Gastrocnemius medialis (tissue), 4 donors: ENCODE measurements at places on chromosomes 11 and 22. TPM values are rescaled to one million over a fixed set of nuclear protein-coding genes. Genes with fewer than 3 reads are reported as not detected.

- H3K4me1 ChIP-seq = no peaks in the 10 kb centered on the region
- H3K36me3 ChIP-seq = no peaks in the 10 kb centered on the region
- H3K27me3 ChIP-seq = no peaks in the 10 kb centered on the region
- DNase-seq = no peak
- H3K27ac ChIP-seq = no peak overlapping the region
Observed at GRCh38 chr11:43532041-43532440, 148.5 kb upstream of the HSD17B12 start.

Gene ASPHD2
- total RNA-seq = 0.07 TPM

GRCh38 chr11:63537293-63538101, 889 bp downstream of the PLAAT4 start:
- H3K36me3 ChIP-seq = no peaks in the 10 kb centered on the region
- H3K27me3 ChIP-seq = no peaks in the 10 kb centered on the region
- peak overlapping the region; percentile 54 for H3K4me3 ChIP-seq
- H3K4me1 ChIP-seq = peaks cover 26% of the 10 kb centered on the region

- DNase-seq = no peak
- H3K4me1 ChIP-seq = no peaks in the 10 kb centered on the region
- H3K27me3 ChIP-seq = no peaks in the 10 kb centered on the region
- H3K36me3 ChIP-seq = no peaks in the 10 kb centered on the region
- no peak overlapping the region for H3K27ac ChIP-seq
- H3K4me3 ChIP-seq = no peak overlapping the region
Observed at GRCh38 chr11:1783725-1784529, 20.2 kb upstream of the CTSD start.

Gene OR5A1
- total RNA-seq = not detected

DNA sequence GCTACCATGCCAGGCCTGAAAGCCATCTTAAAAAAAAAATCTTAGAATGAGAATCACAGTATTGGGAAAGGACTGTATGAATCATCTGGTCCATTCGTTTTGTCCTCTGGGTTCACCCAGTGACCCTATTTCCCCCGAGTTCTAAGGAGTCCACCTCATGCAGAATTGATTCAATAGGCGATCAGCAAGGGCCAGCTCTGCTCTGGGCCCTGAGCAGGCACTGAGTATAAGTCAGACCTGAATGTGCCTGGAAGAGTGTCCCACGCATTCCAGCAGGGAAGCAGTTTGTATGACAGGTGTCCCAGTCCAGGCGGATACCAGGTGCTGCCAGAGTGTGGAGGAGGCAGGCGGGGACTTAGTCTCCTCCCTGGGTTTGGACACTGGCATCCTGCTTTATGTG, 883 bp upstream of the HMOX1 start:
- peaks cover 53% of the 10 kb centered on the region for H3K4me1 ChIP-seq
- no peaks in the 10 kb centered on the region for H3K36me3 ChIP-seq
- peak; percentile 28 for DNase-seq
- H3K27ac ChIP-seq = peak overlapping the region; percentile 91
- no peaks in the 10 kb centered on the region for H3K27me3 ChIP-seq

- H3K27ac ChIP-seq = peak overlapping the region; percentile 71
- H3K4me3 ChIP-seq = no peak overlapping the region
- DNase-seq = no peak
- no peaks in the 10 kb centered on the region for H3K36me3 ChIP-seq
- peaks cover 31% of the 10 kb centered on the region for H3K4me1 ChIP-seq
- no peaks in the 10 kb centered on the region for H3K27me3 ChIP-seq
Observed at GRCh38 chr11:26846227-26846626, 124.4 kb upstream of the SLC5A12 start.

- H3K4me1 ChIP-seq = no peaks in the 10 kb centered on the region
- H3K27ac ChIP-seq = no peak overlapping the region
- DNase-seq = no peak
- H3K36me3 ChIP-seq = no peaks in the 10 kb centered on the region
- H3K4me3 ChIP-seq = no peak overlapping the region
- H3K27me3 ChIP-seq = no peaks in the 10 kb centered on the region
Observed at GRCh38 chr11:56911312-56911711, 77.4 kb upstream of the OR5AK2 start.

GRCh38 chr11:75170516-75171201, 19.8 kb downstream of the SLCO2B1 start:
- no peak for DNase-seq
- no peaks in the 10 kb centered on the region for H3K27me3 ChIP-seq
- H3K4me1 ChIP-seq = no peaks in the 10 kb centered on the region
- no peak overlapping the region for H3K27ac ChIP-seq

Gene RNF26
- 4.5 TPM for total RNA-seq

DNA sequence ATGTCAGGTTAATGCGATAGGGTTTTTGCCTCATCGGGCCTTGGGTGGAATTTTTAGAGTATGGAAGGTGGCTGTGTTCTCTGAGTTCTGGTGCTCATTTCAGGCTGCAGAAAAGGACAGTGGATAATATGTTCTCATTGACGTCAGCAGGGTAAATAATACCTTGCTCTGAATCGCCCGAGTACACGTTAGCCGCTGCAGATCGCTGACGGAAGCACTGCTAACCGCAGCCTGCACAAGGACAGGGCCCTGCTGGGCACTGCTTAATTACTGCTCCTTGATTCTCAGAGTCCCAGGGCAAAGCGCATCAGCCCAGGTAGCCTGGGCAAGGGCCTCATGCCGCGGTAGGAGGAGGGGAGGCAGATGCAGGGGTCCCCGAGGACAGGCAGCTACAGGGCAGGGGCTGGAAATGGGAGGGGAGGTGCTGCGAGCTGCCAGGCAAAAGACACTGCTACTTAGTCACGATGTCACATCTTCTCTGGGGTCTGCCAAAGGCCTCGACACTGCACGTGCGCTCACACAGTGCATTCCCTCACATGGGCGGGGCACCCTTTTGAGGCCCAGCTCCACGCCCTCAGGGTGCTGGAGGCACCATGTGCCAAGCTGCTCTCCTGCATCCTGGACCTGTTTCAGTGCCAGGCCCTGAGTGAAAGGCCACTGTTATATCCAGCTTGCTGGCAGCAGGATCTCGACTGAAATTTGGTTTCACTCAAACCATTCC, 35.2 kb downstream of the PPP2R1B start:
- H3K27ac ChIP-seq = peak overlapping the region; percentile 94
- peak overlapping the region; percentile 4 for H3K4me3 ChIP-seq
- peaks cover 72% of the 10 kb centered on the region for H3K4me1 ChIP-seq
- no peaks in the 10 kb centered on the region for H3K36me3 ChIP-seq

Gene APOL6
- total RNA-seq = 1.5 TPM

GRCh38 chr11:20158597-20159257, 1.5 kb downstream of the DBX1 start:
- H3K36me3 ChIP-seq = no peaks in the 10 kb centered on the region
- DNase-seq = no peak
- H3K27ac ChIP-seq = no peak overlapping the region
- peaks cover 12% of the 10 kb centered on the region for H3K4me1 ChIP-seq
- no peak overlapping the region for H3K4me3 ChIP-seq

DNA sequence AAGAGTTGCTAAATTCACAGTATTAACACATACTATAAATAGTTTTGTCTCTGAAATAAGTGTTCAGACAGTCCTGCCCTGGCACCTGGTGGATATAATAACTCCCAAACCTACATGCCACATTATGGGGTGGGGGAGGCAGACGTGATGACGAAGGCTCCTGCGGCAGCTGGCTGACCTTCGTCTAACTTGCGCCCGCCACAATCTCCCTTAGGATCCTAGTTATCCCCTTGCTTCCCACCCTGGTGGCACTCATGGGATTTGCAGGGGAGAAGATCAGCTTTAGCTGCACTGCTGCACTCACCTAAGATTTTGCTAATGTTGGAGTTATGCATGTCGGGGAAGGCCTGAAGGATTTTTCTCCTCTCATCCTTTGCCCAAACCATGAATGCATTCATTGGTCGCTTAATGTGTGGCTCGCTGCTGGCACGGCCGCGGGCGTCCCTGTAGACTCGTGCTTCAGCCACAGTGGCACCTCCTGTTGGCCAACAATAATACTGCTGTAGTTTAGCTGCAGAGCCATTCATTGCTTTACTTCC, 367.6 kb downstream of the SOX6 start:
- H3K27me3 ChIP-seq = no peaks in the 10 kb centered on the region
- no peak for DNase-seq
- peak overlapping the region; percentile 23 for H3K27ac ChIP-seq
- peaks cover 28% of the 10 kb centered on the region for H3K4me1 ChIP-seq

DNA sequence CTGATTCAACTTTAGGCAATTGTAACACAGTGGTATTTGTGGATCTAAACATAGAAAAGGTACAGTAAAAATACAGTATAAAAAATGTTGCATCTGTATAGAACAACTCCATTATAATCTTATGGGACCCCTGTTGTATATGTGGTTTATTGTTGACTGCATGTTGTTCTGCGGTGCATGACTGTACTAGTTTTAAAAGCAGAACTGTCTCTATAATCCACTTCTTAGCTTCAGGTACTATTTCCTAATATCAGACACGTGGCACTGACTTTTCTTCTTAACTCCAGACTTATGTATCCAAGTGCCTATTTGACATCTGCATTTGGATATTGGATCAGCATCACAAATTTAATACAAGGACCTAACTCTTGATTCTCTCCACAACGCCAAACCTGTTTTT, 41.1 kb downstream of the PACS1 start:
- no peak overlapping the region for H3K4me3 ChIP-seq
- DNase-seq = no peak
- no peak overlapping the region for H3K27ac ChIP-seq
- no peaks in the 10 kb centered on the region for H3K27me3 ChIP-seq

DNA sequence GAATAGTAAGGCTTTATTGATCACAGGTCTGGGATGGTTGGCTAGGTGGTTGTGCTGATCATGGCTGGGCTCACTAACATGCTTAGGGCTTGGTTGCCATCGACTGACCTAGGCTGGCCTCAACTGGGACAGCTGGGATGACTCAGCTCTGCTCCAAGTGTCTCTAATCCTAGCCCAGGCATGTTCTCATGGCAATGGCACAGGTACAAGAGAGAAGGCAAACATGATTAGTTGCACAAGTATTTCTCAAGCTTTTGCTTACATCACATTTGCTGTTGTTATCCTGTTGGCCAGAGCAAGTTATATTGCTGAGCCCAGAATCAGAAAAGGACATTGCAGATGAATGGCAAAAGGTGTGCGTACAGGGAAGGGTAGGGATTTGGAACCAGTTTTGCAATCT, 68.5 kb upstream of the SLC35C1 start:
- H3K4me1 ChIP-seq = peaks cover 59% of the 10 kb centered on the region
- H3K36me3 ChIP-seq = no peaks in the 10 kb centered on the region
- peak overlapping the region; percentile 93 for H3K27ac ChIP-seq
- no peak overlapping the region for H3K4me3 ChIP-seq

Gene CCDC73
- not detected for total RNA-seq

DNA sequence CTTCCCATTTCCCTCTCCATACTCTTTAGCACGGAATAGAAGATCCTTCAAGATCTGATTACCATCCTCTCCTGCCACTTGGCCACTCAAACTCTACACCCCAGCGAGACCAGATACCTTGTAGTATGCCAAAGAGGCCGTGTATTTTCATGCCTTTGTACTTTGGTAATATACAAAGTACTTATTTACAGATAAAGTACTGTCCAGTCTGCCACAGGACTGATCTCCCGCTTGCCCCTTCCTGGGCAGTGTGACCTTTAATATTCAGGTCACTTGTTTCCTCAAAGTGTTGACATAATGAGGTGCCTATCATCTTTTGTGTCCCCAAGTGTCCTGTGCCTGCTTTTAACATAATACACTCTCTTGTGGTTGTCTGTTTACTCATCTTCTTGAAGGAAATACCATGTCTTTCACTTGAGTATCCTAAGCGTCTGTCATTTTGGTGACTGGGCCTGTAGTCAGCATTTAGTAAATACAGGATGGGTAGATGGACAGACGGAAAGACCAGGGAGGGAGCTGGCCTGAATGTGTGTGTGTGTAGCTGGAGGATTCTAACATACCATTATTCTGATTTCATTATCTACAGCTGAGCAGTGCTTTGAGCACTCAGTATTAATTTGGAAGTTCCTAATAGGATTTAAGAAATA, 137.4 kb downstream of the NAV2 start:
- H3K4me1 ChIP-seq = peaks cover 40% of the 10 kb centered on the region
- H3K27me3 ChIP-seq = no peaks in the 10 kb centered on the region
- no peaks in the 10 kb centered on the region for H3K36me3 ChIP-seq
- DNase-seq = no peak
- no peak overlapping the region for H3K4me3 ChIP-seq

DNA sequence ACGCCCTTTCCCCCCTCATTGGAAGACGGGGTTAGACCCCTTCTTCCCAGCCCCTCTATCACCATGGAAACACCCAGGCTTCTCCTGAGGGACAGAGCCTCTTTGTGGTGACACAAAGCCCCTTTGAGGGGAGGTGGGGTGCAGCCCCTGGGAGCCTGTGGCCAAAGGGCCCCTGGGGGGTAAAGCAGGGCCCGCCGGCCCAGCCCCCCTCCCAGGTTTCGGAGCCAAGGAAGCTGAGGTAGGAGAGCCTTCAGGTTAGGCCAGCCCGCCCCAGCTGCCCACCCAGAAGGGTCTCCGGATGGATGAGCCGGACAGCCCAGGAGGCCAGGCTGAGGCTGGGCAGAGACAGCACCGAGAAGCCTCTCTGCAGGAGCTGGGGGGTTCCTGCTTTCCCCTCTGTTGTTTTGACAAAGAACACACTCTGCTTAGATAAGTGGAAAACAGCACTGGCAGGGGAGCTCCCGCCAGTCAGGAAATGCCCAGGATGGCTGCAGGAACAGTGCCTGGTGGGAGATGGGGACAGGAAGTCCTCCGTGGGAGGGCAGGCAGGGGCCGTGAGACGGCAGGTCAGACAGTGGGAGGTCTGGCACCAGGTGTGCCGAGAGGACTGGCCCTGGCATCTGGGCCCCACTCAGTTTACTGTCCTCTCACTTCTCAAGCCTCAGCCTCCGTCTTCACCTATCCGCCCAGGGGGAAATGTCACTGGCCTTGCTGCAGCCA, 18.2 kb downstream of the ARVCF start:
- H3K36me3 ChIP-seq = no peaks in the 10 kb centered on the region
- H3K27me3 ChIP-seq = no peaks in the 10 kb centered on the region
- H3K27ac ChIP-seq = no peak overlapping the region

- H3K27me3 ChIP-seq = no peaks in the 10 kb centered on the region
- DNase-seq = no peak
- H3K4me3 ChIP-seq = no peak overlapping the region
Observed at GRCh38 chr11:114280696-114281095, 15.5 kb upstream of the NNMT start.

Gene FAM83F
- 0.02 TPM for total RNA-seq

- H3K4me3 ChIP-seq = no peak overlapping the region
- H3K4me1 ChIP-seq = peaks cover 13% of the 10 kb centered on the region
- H3K36me3 ChIP-seq = no peaks in the 10 kb centered on the region
- no peak for DNase-seq
Observed at GRCh38 chr22:32701034-32701433, 100.5 kb upstream of the TIMP3 start.

Gene ARHGAP8
- total RNA-seq = not detected

DNA sequence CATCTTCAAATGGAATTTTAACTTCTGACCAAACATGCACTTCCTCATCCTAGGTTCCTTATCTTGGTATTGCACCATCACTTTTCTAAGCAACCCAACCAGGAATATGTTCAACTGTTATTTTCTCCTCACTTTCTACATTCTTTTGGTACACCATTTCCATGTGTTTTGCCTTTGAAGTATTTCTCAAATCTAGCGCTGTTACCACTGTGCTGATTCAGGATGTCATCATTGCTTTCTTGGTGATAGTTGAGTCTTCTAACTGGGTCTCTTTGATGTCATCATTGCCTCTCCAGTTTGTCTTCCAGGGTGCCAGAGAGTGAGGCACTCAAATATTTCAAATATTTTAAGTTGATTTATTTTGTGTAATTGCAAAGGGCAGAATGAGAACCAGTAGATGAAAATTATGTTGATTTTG, 47.5 kb downstream of the HORMAD2 start:
- no peak overlapping the region for H3K4me3 ChIP-seq
- DNase-seq = no peak
- no peaks in the 10 kb centered on the region for H3K4me1 ChIP-seq
- no peaks in the 10 kb centered on the region for H3K27me3 ChIP-seq

GRCh38 chr11:62677156-62677555, 1.7 kb downstream of the UBXN1 start:
- H3K27ac ChIP-seq = peak overlapping the region; percentile 97
- H3K27me3 ChIP-seq = no peaks in the 10 kb centered on the region
- no peak for DNase-seq
